ENCODE measurements at places on chromosomes 11 and 22.

GRCh38 chr22:47014636-47015345 is 252.3 kb downstream of the TBC1D22A start:
- DNase-seq = no peak

DNA sequence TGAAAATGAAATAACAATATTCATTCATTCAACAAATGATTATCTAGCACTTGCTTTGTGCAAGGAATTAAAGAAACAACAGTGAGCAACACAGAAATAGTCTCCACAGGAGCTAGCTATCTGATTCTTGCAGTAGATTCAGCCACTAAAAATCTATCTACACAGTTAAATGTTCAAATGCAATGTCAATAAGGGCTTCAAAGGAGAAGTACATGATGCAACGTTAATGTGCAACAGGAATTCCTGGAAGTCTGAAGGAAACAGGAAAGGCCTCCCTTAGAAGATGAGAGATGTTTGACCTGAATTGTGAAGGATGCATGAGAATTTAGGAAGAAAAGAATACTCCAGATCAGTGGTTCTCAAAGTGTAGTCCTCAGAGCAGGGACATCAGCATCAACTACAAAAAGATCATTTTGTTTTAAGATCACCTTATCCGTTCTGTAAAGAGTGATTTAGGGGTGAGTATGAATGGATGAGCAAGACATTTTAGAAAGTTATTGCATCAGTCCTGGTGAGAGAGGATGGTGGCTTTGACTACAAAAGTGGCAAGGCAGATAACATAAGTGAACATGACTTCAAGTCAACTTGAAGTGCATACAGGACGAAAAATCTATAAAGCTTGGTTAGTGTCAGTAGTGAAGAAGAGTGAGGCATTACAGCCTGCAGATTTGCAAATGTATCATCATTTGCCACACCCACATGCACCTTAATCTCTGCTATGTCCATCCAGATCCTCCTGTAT is 96.0 kb downstream of the ETS1 start:
- no peak for DNase-seq

GRCh38 chr11:132944569-132944944 is 587.7 kb downstream of the OPCML start:
- no peak for DNase-seq

GRCh38 chr22:24303007-24303406 is 32.4 kb downstream of the SPECC1L start:
- DNase-seq = no peak

DNA sequence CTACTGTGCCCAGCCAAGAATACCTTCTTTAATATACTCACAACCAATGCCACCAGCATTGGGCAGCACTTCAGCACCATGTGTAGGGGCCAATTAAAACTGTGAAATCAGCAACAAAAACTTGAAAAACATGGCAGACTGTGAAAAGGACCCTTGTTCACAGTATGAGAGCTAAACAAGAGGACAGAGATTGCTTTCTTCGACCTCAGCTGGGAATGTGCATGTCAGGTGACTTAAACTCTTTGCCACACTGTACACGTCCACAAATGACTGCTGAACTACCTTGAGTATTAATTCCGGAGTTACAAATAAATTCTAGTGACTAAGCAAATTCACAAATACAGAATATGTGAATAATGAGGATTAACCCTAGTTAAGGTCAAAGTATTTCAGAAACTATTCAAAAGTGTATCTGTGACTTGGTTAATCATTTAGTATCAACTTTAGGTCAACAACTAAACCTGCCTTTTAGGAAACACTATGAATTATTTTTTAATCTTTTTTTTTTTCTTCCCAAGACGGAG is 33.0 kb downstream of the DDX6 start:
- DNase-seq = no peak

DNA sequence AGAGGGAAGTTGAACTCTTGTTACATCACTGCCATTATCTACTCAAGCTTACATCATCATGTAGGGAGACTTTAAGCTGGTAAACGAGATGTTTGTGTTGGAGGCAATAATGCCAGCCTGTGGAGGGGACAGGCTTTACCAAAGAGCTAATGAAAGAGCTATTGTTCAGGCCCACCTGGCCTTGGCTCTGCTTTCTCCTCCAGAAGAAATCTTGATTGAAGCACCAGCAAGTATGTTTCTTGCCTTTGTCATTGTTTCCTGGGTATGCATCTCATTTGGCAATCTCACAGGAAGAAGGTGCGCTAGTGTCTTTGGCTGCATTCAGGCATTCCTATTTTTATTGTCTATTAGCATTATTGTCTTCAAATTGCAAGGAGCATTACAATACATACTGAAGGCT is 16.7 kb upstream of the CARD18 start:
- no peak for DNase-seq

- no peak for DNase-seq
These were observed 4.8 kb downstream of the BEST1 start for GRCh38 chr11:61954851-61955421.

DNA sequence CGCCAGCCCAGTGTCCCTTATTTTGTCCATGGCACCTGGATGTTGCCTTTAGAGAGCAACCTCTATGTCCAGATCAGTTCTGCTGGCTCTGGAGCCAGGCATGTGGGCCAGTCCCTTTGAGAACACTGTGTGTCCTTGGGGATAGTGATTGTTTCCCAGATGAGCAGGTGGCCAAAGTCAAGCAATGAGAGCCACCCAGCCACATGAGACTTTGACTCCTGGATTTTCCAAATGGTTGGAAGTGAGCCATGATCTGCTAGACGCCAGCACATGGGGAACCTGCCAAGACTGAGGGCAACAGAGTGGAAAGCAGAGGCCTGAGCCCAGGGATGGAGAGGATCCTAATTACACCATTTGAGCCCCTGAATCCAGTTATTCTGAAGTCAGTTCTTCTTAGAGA is 479.8 kb downstream of the OPCML start:
- DNase-seq = no peak

GRCh38 chr11:111059726-111060125 is 185.8 kb upstream of the POU2AF2 start:
- no peak for DNase-seq

All from T follicular helper cell (primary cell).